AG08395 (cell line): ENCODE measurements at places on chromosomes 5 and 9.

DNA sequence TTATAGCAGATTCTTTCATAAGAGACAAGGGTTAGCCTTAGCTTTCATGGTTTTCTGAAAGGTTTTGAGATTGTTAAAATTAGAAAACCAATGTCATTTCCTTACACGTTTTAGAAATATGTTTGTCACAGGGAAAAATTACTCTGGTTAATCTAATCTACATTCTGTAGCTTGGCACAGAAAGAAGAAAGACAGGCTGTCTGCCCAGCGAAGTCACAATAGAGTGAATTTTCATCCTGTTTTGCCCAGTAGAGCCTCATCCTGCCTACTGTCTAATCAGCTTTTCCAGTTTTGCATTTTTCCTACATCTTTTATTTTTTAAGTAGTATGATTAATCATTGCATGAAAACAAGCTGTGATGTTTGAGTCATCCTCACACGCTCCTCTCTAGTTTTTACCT lies 688.8 kb downstream of the MTRR start:
- no peak for DNase-seq

GRCh38 chr9:135693265-135693664 lies 6.0 kb downstream of the SOHLH1 start:
- no peak for DNase-seq

- peak; percentile 57 for DNase-seq
Observed at GRCh38 chr5:73764586-73764985, 138.6 kb downstream of the ARHGEF28 start.

- DNase-seq: no peak
Observed at GRCh38 chr9:125049212-125050049, 93.9 kb downstream of the SCAI start.

DNA sequence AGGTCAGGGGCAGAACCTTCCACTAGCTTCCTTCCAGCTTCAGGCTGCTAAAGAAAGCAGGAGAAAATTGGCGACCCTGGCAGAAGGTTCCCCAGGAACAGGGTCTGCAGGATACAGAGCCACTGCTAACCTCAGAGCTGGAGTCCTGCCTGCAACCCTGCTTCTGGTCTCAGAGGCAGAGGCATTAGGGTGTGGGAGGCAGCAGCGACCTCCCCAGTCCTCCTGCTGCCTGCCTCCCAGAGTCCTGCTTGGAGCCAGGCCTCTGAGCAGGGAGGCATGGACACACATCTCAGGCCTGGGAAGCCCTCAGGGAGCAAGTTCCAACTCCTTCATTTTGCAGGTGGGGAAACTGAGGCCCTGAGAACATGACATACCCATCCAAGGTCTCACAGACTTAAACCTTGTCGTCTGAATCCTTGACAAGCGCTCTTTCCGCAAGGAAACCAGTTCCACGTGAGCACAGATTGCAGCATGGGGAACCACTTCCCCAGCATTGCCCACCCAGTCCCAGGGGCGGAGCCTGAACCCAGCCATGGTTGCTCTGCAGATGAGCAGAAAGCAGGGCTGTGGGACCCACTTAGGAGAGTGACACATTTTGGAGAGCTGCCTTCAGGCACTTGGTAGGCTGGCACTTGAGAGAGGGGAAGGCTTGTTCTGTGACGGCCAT lies 28.2 kb upstream of the HAND1 start:
- DNase-seq: no peak

DNA sequence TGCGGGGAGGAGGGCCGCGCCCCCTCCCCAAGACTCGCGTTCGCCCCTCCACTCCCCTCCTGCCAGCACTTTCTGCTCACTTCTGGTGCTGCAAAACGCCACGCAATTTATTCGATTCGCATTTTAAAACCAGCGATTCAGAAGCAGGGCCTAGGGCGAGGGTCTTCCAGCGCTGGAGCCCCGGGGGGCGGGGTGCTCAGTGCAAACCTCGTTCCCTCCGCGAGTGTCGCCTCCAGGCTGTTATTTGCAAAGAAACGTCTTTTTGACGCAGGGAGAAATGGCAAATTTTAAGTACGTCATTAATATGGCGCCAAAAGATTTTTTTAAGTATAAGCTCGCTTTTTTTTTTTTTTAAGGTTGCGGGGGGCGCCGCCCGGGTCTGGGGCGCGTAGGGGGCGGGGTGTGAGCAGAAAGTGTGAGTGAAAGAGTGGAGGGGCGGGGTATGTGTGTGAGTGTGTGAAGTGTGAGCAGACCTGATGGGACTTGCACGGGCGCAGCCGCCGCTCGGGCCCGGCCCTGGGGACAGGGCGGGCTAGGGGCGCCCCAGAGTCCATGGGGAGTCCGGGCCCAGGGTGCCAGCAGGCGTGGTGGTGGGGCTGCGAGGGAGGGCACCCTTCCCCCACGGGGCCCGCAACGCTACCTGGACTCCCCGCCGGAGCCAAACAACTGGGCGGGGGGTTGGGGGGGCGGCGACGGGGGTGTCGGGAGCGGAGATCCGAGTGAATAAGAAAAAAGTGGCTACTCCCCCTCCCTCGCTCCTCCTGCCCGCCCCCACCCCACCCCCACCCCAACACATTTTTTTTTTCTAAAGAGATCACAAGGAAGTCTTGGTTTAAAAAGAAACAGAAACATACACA lies at the start of gene JADE2:
Gene JADE2 (plus strand): TSS at position 845 of the 857 bp plus-strand sequence. CDS start 10,188 bp downstream, outside the sequence.
- peak; percentile 57 for DNase-seq

DNA sequence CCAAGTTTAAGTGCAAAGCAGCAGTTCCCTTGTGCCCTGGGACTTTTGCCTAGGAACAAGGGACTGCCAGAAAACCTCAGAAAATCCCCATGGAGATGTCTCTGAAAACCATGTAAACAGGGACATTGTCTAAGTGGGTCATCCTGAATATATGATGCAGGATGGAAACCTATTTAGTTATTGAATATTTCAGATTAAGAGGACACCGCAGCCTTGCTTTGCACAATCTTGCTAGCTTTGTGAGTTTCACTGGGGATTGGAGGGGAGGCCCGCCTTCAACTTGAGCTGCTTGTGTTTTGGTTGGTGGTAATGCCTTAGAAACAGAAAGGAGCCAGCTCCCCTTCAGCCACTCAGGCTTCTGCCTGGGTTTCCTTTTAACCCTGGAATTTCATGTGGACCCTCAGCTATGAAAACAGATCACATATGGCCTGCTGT lies 112.8 kb downstream of the C9orf152 start:
- DNase-seq: no peak

GRCh38 chr5:96716007-96716406 lies 53.8 kb downstream of the CAST start:
- DNase-seq: no peak

DNA sequence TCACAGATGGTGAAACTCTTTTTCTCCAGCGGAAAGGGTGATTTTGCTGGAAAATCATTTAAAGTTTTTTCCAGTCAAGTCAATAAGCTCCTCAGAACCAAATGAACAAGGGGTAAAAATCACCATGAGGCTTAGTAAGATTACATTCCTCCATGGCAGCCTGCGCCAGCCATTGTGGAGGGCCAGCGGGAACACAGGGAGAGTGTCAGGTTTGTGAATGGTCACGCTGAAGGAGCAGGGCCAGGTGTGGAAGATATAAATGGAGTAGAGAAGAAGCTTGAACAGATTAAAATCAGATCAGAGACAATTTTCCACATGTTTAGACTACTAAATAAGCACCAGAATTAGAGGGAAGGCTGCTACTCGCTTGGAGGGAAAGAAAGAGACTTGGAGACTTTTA lies 208.8 kb downstream of the NR3C1 start:
- no peak for DNase-seq

DNA sequence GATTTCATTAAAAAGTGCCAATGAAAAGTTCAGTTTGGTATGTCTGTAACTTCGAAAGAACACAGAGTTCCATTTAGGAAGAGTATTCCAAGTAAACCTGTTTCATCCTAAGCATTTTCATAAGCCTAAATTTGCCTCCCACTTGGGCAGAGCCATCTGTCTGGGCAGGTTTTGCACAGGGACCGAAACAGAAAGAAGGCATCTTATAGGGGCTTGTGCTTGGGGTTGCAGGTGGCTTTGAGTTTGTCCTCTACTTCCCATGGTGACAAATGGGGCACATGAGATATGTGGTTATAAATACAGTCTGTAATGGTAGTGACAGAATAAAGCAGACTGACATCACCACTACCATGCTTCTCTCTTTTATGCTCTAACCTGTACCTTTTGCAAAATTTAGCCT lies 63.7 kb downstream of the MCTP1 start:
- no peak for DNase-seq

DNA sequence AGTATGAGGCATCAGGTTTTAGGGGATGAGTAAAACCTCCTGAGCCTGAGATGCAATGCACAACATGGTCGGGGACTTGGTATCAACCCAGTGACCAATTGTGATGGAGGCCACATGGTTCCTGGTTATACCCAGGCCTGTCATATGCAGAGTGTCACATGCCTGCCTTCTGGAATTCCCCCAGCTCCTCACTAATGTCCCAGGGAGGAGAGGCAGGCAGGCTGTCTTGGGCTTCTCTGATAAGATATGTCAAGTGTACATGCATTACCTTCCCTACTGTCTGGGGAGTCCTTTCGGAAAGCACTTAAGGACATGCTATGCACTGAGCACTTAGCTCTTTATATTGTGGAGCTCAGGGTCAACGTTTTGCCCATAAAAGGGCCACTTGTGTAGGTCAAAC lies 14.2 kb upstream of the PALM2AKAP2 start:
- no peak for DNase-seq

- no peak for DNase-seq
Observed at GRCh38 chr5:77642738-77643653, 4.5 kb upstream of the OTP start.

GRCh38 chr5:76145945-76146344 lies 62.8 kb downstream of the SV2C start:
- DNase-seq: no peak

DNA sequence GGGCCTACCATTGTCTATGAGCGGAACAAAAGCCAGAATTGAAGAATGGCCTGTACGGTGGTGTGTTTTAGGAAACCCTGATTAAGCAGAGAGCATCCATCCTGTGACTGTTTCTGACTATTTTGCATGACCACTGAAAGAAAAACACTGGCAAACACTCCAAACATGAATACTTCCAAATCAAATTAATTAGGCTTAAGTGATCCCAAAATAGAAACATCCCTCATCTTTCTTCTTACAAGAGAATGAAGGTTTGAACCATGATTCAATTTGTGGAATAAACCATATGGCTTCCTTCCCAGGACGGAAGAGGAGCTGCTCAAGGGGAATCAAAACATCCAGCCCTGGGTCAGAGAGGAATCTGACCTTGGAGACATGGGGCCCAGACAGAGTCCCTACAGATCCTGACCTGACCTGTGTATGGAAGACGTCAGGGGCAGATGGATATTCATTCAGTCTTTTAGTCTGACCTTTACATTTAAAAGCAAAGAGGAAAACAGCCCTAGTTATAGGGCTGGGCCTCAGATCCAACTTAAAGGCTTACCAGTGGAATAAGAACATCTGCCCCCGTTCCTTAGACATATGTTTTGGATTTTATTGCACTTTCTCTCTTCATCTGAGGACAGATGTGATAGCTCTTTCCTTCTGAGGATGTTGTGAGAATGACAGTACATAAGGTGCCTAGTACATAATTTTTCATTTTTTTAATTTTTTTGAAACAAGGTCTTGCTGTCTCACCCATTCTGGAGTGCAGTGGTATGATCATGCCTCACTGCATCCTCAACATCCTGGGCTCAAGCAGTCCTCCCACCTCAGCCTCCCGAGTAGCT lies 17.6 kb upstream of the RECK start:
- DNase-seq: peak; percentile 47

DNA sequence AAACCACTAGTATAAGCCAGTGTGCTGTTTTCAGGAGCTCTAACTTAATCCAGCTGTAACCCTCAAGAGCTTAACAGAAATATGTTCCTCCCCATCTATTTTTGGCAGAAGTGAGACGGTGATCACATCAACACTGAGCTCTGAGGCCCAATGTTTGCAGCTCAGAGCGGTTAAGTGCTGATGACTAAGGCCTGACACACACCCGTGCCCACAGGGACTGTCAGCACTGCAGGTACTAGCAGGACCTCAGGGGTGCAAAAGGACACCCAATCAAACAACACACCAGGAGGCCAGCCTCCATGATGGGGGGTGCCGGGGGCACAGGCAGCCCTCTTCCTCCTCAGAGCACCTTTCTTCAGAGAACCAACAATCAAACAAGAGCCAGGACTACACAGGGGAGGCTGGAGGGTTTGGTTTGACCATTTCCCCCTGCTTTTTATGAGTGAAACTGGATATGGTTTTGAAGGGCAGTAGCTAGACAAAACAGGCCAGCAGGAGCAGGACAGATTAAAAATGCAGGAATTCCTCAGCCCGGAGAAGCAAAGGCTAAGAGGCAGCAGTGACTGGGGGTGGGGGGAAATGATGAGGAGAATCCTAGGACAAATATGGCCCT lies 61.3 kb downstream of the RAPGEF1 start:
- DNase-seq: peak; percentile 97

GRCh38 chr9:36479101-36479500 lies 79.0 kb upstream of the RNF38 start:
- no peak for DNase-seq

DNA sequence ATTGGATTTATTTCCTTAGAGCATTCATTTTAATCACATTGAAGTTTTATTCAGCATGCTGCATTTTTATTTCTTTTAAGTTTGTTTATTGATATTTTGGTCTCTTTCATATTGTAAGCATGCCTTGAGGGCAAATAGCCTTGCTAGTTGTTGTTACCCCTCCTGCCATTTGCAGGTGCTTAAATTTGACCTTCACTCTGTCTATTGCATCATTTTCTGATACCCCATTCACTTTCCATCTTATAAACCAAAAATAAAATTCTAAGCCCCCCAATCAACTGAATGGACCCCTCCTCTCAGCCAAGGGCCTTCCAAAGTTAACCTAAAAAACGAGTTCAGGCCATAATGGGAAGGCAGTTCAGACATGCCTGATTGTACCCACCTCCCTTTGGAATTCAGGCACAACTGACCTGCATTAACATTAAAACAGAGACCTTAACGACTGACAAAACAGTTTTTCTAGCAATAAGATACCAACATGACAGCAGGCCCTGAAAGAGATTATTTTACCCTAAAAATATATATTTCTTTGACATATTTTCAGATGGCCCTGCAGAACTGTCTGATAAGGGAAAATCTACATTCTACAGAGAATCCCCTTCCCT lies 32.1 kb downstream of the TARS1 start:
- no peak for DNase-seq

DNA sequence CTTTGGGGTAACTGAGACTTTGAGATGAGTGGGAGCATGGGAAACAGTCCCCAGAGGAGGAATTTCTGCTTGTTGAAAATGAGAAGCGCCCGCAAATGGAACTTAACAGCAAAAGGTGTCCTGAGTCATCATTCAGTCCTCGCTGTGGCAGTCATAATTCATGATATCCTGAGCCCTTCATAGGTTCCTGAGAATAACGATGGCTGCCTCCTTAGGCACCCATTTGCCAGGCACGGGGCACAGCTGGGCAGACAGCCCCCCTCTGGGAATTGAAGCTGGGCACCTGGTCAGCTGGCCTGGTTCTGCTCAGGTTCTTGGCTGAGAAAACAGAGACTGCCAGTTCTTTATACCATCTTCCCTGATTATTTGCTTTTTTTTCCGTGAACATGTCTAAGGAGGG lies 69.8 kb upstream of the EGFLAM start:
- DNase-seq: no peak
